Stimulated activated CD8-positive, alpha-beta memory T cell treated with anti-CD3 and anti-CD28 coated beads, Interleukin-15, amount 100 ng/mL, for 24 hours (primary cell): ENCODE measurements at places on chromosomes 6 and 20.

DNA sequence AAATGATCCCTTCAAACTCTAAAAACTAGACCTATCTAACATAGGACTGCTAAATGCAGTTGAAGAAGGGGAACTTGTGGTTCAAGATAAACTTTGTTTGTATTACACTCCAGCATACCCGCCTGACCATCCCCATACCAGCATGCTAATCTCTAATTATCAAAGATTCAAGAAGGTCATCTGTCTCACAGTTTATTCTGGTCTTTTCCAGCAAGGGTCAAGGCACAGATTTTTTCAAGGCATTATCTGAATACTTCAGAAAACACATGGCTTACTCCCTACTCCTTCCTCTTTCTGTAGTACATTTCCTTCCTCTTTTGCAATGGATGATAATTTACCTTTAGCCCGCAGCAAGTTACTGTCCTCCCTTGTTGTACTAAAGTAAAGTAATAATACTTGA lies 174.1 kb downstream of the PKHD1 start:
- no peak for DNase-seq

DNA sequence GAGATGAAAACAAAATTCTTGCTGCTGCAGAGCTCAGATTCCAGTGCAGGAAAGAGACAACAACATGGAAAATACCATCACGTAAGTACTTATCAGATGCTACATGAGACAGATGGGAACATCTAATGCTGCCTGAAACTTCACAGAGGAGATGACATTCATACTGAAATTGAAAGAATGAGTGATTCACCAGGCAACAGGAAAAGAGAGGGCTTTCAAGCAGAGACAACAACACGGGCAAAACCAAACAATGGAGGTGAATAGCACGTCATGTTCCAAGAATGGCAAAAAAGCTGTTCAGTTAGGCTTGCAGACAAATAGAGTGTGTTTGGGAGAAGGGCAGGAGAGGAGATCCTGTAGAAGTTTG lies 39.3 kb downstream of the GTF2H5 start:
- DNase-seq: no peak

DNA sequence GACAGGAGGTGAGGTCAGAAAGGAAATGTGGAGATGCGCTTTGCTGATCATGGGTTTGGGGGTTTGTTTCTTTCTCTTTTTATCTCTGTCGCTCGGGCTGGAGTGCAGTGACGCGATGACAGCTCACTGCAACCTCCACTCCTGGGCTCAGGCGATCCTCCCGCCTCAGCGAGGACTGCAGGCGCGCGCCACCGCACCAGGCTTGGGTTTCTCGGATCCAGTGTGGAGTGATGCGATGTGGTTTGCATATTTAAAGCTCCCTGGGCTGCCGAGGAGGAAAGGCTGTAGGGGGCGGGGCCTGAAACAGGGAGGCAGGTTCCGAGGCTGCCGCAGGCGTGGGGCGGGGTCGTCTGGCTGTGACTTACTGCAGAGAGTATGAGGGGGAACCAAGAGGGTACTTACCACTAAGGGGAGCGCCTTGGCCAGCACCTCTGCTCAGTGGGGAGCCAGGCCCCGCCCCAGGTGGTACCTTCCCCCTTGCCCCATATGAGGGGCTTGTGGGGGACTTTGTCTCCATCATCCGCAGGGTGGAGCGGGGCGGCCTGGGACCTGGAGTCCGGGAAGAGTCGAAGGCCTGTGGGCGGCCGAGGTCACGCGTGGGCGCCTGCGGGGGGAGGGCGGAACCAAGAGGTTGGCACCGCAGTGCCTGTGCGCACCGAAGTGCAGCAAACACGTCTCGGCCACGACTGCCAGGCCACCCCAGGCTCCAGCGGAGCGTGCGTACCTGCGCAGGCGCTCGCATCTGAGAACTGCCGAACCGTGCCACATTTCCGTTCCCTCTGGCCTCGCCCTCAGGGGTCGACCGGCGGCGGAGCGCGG lies 12.7 kb upstream of the BAK1 start:
- no peak for DNase-seq

DNA sequence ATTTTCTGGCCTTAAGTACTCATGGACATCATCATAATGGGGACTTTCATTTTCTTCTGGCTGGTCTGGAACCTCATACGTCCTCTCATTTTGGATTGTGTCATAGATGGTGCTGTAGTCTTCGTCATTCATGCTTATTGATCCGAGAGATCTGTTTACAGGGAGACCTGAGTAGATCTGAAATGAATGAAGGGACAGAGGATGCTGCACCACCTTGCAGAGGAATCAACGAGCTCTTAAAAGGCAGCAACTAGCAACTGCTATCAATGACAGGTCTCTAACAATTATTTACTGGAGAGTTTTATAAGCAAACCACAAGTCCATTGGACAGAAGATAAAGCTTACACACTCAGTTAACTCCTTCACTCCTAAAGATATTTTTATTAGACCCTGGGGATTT lies 49.7 kb upstream of the ENPP4 start:
- DNase-seq: no peak

DNA sequence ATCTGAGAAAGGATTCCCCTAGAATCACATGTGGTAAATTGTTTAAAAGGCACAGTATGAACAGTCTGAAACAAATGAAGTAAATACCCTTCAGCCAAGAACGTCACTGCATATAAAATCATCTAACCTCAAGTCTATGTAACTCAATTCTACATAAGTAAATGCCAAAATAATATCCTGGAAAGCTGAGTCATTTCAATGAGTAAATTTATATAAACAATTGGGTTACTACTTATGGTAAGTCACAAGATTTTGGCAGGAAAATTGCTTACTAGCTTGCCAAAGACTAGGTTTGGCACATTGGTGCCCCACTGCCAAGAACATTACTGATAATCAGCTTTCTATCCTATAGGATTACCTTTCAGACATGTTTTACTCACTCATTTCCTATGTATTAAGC lies 8.4 kb downstream of the GMDS start:
- no peak for DNase-seq

GRCh38 chr6:88367248-88367647 lies 201.1 kb upstream of the CNR1 start:
- no peak for DNase-seq

DNA sequence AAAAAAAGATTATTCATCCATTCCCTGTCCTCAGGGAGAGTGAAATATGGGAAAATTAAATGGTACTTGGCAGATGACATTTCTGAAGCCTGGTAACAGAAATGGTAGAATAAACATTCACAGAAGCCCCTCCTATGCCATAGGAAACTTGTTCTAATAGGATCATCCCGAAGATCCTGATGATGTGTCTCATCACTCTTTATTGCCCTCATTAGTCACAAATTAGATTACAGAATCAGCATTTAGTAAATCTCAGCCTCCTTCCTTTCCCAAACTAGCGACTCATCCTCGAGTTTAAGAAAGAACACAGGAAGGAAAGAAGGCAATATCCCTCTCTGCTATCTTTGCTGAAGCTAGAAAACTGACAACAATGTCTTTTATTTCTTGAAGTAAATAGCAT lies 154.4 kb downstream of the TMEM200A start:
- no peak for DNase-seq

- no peak for DNase-seq
Observed at GRCh38 chr6:139153855-139154254, 19.0 kb downstream of the HECA start.

GRCh38 chr6:105909106-105909505 lies 177.0 kb upstream of the PRDM1 start:
- no peak for DNase-seq

DNA sequence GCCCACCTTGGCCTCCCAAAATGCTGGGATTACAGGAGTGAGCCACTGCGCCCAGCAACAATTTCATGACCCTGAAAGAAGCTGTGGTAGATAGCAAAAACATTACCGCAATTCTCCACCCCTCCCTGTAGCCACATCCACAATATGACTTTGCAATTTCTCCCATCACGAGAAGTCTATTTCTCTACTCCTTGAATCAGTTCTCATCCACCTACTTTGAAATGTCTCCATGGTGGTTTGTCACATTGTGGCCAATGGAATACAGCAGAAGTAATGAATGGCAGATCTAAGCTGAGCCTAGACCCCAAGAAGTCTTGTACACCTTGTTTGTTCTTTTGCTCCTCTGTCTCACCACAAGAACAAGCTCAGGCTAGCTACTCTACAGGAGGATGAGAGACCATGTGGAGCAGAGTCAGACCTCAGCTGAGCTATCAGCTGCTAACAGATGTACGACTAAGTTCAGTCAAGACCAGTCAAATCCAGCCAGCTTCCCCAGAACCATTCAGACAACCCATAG lies 6.3 kb downstream of the OXT start:
- DNase-seq: no peak

- no peak for DNase-seq
Observed at GRCh38 chr6:99026135-99026534, 78.4 kb upstream of the FBXL4 start.

GRCh38 chr20:43564455-43564854 lies 5.6 kb downstream of the SGK2 start:
- no peak for DNase-seq

GRCh38 chr6:102216232-102216631 lies 822.7 kb downstream of the GRIK2 start:
- no peak for DNase-seq

- DNase-seq: no peak
Observed at GRCh38 chr6:43468240-43468639, 9.1 kb upstream of the TJAP1 start.

DNA sequence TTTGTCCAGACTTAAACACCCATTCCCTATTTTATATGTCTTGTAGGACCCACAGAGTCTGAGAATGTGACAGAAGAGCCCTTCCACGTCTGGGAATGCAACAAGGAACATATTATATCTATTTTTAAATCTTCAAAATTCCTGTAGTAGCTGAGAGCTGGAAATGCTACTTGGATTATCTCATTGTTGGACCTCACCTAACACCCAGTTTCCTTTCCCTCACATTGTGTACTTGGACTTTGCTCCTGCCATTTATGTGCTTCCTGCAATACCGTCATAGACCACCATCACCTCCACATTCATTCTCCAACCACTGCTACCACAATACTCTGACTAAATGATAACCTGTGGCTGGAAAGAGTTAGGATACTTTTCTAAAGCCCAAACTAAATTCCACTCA lies 335.4 kb downstream of the COL12A1 start:
- no peak for DNase-seq

- DNase-seq: no peak
Observed at GRCh38 chr6:16405375-16405774, 167.0 kb downstream of the GMPR start.

DNA sequence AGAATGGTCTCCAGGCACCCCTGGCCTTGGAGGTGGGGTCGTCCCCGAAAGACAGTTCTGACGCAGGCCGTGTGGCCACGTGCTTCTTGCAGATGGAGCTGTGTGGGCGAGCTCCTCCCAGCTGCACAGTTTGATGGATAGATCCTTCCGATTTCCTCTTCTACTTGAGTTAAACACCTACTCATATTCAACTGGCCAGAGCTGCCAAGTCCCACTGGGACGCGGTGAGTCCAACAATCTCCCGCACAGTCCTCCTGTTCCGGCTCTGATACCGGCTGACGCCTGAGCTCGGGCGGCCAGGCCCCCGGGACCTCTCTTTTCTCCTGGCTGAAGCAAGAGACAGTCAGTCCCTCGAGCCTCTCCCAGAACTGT lies 57.9 kb upstream of the DACT2 start:
- no peak for DNase-seq
